SHP77 (cell line): ENCODE measurements at places on chromosomes 2 and 18.

DNA sequence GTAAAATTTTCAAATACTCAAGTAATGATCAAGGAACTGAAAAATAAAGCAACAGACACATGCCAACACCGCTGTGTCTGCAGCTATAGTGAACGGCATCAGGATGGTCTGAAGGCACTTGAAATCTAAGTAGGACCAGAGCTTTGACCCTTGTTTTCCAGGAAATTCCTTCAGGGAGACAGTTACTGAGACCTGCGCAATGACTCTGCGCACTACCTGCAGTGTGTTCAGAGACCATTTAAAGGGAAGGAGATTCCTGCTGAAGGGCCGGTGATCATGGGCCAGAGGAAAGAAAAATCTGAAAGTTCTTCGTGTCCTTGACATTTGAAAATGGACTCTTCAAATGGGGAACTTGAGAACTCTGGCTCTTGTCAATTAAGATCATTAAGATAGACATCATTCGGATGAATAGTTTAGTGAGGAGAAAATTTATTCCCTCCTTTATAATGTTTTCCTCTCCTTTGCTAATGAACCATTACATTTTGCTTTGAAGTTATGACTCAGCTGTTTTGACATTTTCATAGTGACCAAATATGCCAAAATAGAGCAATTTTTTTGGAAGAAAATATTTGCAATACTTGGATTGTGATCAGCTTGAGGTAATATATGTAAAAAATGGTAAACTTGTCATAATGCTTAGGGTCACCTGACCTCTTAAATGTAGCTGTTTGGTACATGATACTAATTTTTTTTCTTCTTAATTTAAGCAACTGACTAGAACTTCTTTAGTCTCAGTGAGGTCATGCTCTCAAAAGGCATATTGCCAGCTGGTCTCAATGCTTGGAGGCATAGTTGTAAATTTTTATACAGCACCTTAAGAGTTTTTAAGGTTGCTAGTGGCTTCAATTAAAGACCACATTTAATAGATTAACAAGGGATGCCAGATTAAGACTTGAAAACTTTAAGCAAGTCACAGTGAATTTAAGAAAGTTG, 329.3 kb downstream of the ARHGAP15 start:
- no peak for DNase-seq

DNA sequence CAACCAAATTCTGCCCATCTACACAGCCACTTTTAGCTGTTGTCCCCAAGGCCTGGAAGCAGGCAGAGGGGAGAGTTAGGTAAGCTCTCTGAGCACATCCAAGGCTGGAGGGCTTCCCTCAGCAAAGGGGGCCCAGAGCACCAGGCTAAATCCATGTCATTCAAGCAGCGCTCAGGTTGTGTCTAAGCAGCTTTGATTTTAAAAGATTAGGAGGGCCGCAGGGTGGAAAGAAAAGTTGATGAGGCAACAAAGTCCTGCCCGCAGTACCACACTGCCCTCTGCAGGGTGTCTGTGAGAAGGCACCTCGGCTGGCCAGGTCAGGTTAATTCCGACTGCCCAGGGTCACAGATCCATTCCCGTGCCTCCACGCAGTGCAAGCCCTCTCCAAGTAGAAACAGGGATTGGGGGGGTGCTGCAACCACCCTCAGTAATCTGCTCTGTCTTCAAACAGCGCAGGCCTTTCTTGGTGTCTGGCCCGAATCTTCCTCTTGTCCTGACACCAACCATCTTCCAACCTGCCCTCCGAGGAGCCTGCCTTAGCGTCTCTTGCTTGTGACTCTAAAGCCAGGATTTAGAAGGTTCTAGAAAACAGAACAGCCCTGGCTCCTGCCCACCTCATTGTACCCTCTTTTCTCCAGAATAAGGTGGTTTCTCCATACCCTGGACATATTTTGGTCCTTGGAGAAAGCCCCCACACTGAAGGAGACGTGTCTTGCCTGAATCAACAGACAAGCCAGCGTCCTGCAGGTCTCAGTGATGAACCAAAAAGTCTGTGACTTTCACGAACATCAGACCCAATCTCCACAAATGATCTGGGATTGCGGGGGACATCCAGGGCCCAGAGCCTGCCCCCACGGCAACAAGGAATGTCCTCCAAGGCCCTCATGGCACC, 289.2 kb downstream of the TNS1 start:
- peak; percentile 67 for DNase-seq

DNA sequence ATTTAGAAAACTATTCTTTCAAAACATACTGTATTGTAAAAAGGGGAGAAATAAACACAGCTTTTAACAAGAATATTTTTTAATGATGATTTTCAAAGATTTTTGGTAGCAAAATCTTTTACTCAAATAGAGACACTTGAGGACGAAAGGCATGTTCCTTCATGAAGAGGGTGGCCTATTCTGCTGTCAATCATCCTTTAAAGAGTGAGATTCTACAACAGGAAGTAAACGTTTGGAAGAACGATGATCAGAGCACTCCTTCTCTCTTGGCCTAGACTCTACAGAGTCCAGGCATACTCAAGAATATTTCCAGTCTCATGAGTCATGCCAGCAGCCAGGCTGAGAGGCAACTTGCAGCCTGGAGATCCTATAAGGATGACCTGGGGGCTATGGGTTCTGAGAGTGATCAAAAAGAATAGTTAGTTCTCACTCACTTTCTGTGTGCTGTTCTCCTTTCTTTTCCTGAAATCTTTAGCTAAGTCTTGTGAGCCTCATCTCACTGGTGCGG, 62.4 kb upstream of the TCF4 start:
- no peak for DNase-seq

DNA sequence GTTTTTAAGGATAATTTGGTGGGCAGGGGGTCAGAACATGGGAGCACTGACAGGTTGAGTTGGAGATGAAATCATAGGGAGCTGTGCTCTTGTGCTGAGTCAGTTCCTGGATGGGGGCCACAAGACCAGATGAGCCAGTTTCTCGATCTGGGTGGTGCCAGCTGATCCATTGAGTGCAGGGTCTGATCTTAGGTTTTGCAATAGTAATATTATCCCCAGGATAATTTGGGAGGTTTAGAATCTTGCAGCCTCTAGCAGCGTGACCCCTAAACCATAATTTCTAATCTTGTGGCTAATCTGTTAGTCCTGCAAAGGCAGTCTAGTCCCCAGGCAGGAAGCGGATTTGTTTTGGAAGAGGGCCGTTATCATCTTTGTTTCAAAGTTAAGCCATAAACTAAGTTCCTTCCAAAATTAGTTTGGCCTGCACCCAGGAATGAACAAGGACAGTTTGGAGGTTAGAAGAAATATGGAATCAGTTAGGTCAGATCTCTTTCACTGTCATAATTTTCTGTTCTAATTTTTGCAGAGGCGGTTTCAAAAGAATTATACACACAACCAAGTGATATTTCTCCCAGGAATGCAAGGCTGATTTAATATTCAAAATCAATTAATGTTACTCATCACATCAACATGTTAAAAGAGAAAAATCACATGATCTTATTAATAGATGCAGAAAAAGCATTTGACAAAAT, 23.0 kb downstream of the DBI start:
- DNase-seq, result no peak

DNA sequence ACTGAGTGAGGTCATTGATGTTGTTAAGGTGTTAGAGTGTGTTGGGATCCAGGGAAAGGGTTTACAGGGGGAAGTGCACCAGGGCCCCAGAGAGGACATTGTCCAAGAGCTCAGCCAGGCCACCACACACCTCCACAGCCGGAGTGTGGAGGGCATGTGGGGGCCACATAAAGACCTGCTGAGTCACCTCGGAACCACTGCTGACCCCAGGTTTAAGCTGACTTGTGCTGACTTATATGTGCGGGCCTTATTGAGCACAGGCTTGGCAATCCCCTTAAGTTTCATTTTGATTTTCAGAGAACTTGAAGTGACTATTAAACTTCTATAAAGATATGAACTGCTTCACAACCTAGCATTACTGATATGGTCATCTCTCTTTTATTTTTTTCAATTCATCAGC, 166.2 kb upstream of the MAP3K20 start:
- no peak for DNase-seq

DNA sequence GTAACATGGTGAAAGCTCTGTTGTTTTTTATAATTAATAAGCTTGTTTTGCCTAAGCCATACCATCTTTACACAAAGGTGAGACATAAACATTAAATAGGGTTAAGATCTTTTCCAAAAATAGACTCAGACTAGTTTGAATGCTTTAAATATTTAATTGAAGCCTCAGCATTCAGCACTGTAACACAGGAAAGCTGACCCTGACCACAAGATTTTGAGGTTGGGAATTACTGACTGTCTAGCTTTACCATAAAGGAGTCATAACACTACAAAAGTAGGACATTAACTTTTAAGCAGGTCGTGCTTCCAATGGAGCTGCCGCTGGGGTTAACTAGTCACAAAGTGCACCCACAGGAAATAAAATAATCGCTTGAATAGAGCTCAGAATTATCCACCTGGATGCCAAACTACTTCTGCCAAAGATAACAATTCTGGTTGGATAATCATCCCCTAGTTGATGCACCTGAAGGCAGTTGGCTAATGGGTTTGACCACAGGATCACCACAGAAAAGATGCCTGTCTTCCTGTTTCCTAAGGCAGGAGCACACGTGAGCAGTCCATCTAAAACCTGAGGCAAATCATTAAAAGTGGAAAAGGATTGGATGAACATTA, 106.2 kb downstream of the COBLL1 start:
- no peak for DNase-seq

GRCh38 chr2:54878182-54878581, 154.7 kb downstream of the EML6 start:
- peak; percentile 38 for DNase-seq

DNA sequence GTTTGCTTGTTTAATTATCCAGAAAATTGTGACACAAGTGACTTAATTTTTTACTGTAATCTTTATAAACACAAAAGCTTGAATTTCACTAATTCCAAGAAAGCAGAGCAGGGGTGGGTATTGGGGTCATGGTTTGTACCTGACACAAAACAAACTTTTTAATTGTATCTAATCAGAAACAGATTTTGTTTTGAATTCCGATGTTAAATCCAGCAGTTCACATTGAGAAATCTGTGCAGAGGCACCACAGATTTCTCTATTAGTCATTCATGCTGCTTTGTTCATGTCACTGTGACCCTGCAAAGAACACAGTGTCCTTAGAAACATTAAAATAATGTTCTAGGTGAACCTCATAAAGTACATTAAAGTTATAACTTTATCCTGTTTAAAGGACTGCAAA, 443.4 kb downstream of the NYAP2 start:
- DNase-seq, result no peak
